Stimulated activated CD8-positive, alpha-beta memory T cell treated with anti-CD3 and anti-CD28 coated beads, Interleukin-4, amount 100 ng/mL, for 1 hour (primary cell): ENCODE measurements at places on chromosomes 4 and X.

GRCh38 chr4:46219872-46220271, 96.0 kb upstream of the GABRG1 start:
- DNase-seq = no peak

GRCh38 chr4:14262221-14262620, 634.7 kb upstream of the BOD1L1 start:
- DNase-seq = no peak

- DNase-seq = no peak
These were observed 667.5 kb downstream of the RAPGEF2 start for GRCh38 chr4:159770401-159770800.

DNA sequence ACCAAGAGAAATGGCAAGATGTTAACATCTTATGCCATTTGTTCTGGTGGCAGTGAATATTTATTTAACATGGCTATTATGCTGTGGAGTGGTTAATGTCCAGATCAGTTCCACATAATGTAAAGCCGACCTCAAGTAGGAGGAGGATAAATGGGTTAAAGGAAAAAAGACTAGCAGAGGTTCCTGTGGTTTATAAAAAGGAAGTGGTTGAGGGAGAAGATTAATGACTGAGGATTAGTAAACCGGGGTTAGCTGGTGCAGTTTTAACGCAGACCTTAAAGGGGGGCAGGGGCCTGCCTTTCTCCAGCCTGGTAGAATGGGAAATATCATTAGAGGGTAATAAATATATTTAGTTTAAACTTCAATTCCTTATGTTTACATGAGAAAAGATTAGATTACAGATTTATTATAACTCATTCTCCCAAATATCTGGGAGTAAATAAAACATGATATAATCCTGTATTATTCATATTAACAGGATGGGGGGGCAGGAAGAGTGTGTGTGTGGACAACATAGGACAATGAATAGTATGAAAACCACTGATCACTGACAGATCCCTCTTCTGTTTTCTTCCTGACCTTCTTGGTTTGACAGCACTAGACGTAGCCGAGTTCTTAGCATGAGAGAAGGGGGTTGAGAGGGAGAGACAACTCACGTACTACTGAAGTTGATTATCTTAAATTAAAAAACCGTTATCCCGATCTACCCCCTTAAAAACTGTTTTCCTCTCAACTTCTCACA, 124.1 kb upstream of the LIMCH1 start:
- no peak for DNase-seq

DNA sequence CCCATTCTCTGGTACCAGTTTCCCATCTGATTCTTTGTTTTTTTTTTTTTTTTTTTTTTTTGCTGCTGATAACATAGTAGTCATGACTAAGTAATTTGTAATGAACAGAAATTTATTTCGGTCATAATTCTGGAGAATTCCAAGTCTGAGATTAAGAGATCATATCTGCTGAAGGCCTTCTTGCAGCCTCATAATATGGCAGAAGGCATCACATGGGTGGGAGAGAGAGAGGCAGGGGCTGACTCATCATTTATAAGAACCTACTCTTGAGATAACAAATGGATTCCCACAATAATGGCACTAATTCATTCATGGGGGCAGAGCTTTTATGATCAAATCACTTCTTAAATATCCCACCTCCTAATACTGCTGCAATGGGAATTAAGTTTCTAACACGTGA, 1034.3 kb downstream of the STIM2 start:
- DNase-seq = no peak

GRCh38 chrX:21476909-21477308, 102.7 kb downstream of the CNKSR2 start:
- no peak for DNase-seq

DNA sequence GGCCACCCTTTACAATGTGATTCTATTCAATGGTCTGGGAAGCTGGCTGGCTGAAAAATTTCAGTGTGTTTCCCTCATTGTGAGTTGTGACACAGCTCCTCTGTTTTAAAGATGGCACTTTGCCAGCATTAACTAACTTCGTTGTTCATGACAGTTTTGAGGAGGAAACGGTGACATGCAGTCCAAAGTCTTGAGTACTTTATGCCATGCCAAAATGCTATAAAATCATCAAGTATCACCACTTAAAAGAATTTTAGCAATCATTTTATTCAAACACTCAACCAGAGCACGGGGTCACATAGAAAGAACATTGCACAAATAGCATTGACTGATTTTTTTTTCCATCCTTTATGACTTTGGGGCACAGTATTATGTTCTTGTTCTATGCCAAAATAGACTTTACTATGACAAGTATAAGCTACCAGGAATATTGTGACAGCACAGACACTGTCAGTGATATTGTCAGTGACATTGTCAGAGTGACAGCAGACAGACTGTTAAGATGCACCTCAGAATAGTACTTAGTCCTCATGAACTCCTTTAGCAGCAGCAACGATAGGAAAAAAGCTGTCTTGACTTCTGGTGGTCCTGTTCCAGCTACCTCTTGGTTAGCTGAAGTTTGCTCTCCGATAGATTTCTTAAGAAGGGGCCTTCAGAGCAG, 46.7 kb downstream of the CXCL13 start:
- no peak for DNase-seq

- DNase-seq = no peak
These were observed 375.4 kb upstream of the PITX2 start for GRCh38 chr4:110998320-110998719.

GRCh38 chrX:144732588-144732987, 514.7 kb upstream of the SPANXN1 start:
- DNase-seq = no peak

GRCh38 chrX:42241421-42241820, 318.1 kb upstream of the CASK start:
- no peak for DNase-seq

GRCh38 chr4:68630371-68630770, 40.1 kb downstream of the UGT2B15 start:
- DNase-seq = no peak
